ENCODE measurements at places on chromosomes 12 and 14.

DNA sequence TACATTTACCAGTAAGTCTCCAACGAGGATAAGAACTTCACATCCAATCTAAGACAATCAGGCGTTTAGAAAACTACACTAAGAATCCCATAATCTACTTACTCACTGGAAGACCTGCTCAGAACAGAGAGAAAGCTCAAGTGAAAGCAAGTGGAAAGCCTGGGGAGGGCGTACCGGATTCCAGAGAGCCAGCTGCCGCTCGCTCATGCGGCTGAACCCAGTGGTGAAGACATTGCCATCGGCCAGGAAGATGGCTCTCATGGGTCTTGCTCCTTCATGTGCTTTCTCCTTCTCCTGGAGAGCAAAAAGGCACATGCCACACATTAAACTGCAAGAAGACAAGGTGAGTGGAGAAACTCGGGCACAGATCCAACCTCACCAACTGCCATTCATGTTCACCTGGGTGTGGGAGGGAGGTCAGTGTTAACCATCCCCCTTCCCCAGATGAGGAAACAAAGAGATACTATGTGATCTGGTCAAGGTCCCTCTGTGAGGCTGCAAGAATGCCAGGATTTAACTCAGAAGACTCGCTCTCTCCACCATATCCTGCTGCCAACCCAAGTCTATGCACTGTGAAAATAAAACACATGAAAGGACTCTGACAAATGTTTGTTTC lies 23.5 kb upstream of the SELPLG start:
- no peak for DNase-seq

GRCh38 chr12:38911611-38912010 lies 6.2 kb upstream of the CPNE8 start:
- no peak for DNase-seq

- peak; percentile 76 for DNase-seq
Measured at GRCh38 chr12:50504798-50505674, at the start of gene DIP2B. Gene DIP2B, plus strand, starts transcription at chr12:50504985. Its CDS starts 156 bp downstream, at chr12:50505141.

GRCh38 chr12:59010941-59011340 lies 90.6 kb upstream of the LRIG3 start:
- DNase-seq, result no peak

Measured in left renal pelvis (tissue), 4 donors.